Amniotic epithelial cell (primary cell): ENCODE measurements at places on chromosomes 1 and 21.

- DNase-seq = peak; percentile 98
Measured at GRCh38 chr1:226778657-226779058, 39.6 kb upstream of the ITPKB start.

DNA sequence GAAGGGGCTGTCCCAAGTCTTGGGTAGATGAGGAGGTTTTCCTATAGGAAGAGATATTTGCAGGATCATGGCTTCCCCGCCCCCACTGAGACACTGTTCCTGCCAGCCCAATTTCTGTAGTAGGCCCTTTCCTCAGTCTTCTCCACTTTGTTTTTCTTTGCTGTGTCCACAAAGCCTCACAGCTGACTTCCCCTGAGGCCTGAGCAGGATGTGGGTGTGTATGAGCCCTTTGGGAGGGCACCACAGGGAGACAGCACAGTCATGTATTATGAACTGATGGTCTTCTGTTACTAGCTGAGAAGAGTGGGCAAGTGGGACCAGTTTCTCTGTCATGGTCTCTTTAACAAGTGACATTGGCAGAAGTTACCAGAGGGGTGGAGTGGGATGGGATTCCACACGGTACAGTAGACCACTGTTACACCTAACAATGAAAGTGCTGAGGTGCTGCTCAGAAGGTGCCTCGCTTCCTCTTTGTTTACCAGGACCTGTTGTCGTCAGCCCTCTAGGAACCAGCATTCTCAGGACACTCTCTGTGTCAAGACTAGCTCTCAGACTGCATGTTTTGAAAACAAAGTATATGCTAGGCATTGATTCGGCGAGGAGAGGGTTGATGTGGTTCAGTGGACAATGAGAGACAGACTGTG is 253.8 kb upstream of the HOOK1 start:
- DNase-seq = no peak

DNA sequence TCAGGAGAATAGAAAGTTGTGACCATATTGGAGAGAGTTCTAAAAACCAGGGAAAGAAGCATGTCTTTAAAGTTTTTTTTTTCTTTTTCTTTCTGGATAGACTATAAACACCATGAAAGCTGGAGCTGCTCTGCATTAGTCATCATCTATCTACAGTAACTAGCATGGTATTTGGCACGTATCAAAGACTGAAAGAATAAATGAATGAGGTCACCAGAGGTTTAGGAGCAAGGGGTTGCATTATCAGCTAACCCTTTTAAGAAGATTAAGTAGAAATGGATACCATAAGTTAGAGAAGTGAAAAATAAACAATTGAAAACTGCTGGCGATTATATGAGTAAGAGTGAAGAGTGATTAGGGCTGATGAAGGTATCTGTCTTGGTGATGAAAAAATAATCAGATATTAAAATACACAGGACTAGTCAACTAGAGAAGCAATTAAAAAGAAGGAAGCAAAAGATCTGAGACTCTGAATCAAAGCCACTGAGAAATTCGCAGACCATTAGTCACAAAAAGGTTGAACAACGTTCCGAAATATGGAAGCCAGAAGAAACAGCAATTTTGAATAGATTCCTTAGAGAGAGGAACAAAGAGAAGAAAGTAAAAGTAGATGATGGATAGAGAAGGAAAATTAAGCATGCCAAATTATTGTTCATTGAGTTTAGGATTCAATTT is 536.4 kb downstream of the DPYD start:
- peak; percentile 88 for DNase-seq

- no peak for DNase-seq
Measured at GRCh38 chr1:192527950-192528349, 47.6 kb upstream of the RGS1 start.

- peak; percentile 81 for DNase-seq
Measured at GRCh38 chr1:53971718-53972117, 25.6 kb downstream of the LRRC42 start.
